ENCODE measurements at places on chromosomes 6 and 20.

- DNase-seq: no peak
Measured at GRCh38 chr6:68826501-68826900, 191.4 kb downstream of the ADGRB3 start.

GRCh38 chr6:85126485-85127167 lies 323.3 kb upstream of the NT5E start:
- no peak for DNase-seq

DNA sequence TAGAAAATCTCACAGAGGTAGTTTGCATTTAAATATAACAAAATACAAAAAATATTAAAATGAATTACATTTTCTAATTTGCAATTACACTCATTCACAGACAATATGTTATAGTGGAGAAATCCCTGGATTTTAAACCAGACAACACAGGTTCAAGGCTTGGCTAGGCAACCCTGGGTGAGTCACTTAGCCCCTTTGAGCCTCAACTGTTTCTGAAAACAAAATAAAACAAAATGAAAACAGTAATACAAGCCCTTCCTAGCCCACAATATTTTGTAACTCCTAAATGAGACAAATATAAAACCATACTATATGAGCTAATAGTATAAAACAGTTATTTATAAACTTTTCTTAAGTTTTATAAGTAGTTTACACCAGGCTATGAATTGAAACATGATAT lies 41.0 kb downstream of the UQCC1 start:
- DNase-seq: no peak

- DNase-seq: no peak
Measured at GRCh38 chr6:72410769-72411168, 211.1 kb upstream of the KCNQ5 start.

DNA sequence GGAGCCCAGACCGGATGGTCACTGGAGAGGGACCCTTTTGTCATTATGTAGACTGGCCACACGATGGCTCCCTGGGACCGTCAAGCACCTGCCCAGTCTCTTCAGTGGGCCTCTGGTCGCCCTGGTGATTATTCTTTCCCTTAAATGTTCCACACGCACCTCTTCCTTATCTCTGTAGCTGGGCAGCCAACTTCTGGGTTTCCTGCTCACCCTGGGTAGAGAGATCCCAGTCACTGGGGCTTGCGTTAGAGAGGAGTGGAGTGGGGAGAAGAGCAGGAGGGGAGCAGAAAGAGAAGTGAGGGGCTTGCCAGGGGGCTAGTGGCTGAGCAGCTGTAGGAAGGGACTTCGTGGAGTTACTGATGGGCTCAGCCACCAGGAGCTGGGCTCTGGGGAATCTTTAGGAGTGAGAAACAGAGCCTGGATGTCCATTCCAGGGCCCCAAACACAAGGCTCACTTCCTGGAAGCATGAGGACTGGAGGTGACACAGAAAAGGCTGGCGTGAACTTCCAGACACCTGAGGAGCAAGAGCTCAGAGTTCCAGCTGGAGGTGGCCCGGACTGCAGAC lies 150.1 kb downstream of the DHX35 start:
- DNase-seq: no peak

- no peak for DNase-seq
Measured at GRCh38 chr6:168641446-168641845, 200.5 kb downstream of the SMOC2 start.
